ENCODE measurements at places on chromosomes 16 and 17. TPM values are rescaled to one million over a fixed set of nuclear protein-coding genes. Genes with fewer than 3 reads are reported as not detected.

Gene NOG
- 1.3 TPM for total RNA-seq

Gene NTN1
- total RNA-seq, result 2.0 TPM

Gene APOBR
- 1.3 TPM for total RNA-seq

Gene CBLN1
- total RNA-seq, result 1.3 TPM

Gene TPSD1
- total RNA-seq, result 0.14 TPM

Gene HOXB3
- 1.5 TPM for total RNA-seq

Gene CCDC200
- not detected for total RNA-seq

DNA sequence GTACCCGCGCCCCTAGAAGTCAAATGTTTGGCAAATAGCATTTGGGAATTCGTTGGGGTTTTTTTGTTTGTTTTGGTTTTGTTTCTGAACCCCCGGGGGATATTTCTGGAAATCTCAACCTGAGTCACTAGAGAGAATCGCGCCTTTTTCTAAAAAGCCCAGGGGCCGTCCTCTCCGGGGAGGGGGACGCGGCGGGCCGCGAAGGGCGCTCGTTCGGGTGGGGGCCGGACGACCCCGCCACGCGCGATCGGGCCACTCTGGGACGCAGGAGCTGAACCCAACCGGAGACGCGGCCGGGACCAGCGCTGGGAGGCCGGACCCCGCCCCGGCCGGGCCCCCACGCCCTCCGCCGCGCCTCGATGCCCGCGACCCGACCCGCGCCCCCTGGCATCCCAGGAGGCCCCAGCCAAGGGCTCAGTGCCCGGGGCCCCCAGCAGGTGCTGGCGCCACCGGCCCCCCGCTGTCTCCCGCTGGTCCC is 302 bp downstream of the LITAF start:
- no peak for DNase-seq
- no peaks in the 10 kb centered on the region for H3K36me3 ChIP-seq
- H3K27ac ChIP-seq, result peak overlapping the region; percentile 87
- H3K4me1 ChIP-seq, result peaks cover 44% of the 10 kb centered on the region
- H3K27me3 ChIP-seq, result no peaks in the 10 kb centered on the region
- H3K4me3 ChIP-seq, result peak overlapping the region; percentile 82

DNA sequence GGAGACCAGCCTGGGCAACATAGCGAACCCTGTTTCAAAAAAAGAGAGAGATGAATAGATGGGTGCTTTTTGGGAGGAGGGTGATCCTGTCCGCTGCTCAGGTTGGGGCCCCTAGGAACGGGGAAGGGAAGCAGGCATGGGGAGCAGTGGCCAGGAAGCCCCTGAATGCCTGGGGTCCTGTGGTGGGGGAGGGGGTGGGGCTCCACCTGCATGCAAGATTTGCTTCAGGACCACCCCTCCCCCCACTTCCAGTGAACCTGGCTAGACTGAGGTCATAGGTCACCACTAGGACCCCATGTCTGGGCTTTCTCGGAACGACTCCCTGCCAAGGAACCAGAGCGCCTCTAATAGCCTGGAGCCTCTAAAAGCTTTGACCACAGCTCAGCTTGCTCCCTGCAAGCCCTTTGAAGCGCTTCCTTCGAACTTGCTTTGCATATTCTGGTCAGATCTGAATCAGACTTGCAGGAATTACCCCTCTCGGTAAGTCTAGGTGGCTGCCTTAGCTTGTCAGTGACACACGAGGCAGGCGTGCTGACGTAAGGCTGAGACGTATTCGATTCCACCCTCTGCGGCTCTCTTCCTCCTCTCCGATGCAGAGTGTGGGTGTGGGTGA is 3.7 kb downstream of the SOCS3 start:
- peaks cover 53% of the 10 kb centered on the region for H3K4me1 ChIP-seq
- peak overlapping the region; percentile 82 for H3K27ac ChIP-seq
- H3K4me3 ChIP-seq, result peak overlapping the region; percentile 22
- peak; percentile 85 for DNase-seq

- H3K36me3 ChIP-seq, result no peaks in the 10 kb centered on the region
- H3K27me3 ChIP-seq, result no peaks in the 10 kb centered on the region
- DNase-seq, result no peak
- H3K27ac ChIP-seq, result peak overlapping the region; percentile 87
Observed at GRCh38 chr17:56779322-56779721, 54.4 kb downstream of the C17orf67 start.

DNA sequence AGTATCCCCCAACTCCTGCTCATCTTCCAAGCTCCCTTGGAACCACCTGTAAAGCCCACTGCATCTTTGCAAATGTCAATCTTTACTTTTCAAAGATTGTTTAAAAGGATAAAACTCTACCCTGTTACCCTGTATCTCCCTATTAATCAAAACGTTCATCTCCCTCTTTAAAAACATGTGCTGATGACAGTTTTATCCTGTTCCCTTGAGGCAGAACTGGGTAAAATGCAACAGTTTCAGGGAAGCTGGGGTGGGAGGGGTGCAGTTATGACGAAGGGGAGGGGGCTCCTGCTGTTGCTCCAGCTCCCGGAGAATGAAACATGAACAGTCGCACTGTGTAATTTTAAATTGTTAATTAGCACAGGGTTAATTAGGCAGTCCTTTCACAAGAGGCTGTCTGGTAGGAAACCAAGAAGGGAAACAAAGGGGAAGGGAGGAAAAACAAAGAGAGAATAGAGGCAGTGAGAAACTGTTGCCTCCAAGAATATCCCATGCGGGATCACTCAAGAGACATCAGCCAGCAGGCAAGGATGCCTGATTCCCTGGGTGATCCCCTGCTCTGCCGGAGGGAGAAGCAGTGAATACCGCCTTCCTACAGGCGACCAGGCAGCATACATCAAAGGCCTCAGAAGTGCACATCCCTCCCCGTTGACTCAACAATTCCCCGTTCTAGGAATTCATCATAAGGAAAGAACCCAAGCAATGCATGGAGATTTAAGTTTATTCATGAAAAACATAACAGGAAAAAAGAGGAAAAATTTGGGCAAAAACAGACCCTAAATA is 84.2 kb downstream of the ZFHX3 start:
- H3K27me3 ChIP-seq, result no peaks in the 10 kb centered on the region
- no peak overlapping the region for H3K27ac ChIP-seq
- no peak overlapping the region for H3K4me3 ChIP-seq
- H3K4me1 ChIP-seq, result no peaks in the 10 kb centered on the region
- DNase-seq, result no peak
- no peaks in the 10 kb centered on the region for H3K36me3 ChIP-seq

DNA sequence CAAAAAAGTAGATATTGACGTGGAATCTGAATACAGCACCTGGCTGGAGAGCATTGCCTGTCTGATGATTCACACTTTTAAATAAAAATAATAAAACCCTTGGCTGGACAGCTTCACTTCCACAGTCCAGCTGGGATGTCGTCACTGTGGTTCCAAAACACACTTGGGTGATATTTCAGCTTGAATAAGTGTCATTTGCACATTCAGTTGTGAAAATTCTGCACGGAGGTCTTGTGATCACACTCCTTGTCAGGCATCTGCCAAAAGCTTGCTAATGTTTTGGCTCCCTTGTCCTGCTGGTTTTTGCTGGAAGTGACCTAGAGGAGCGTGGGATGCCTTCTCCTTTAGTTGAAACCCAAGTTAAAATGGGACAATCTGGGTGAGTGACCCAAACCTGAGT is 60.7 kb downstream of the PCTP start:
- no peak for DNase-seq
- no peak overlapping the region for H3K27ac ChIP-seq
- no peaks in the 10 kb centered on the region for H3K36me3 ChIP-seq
- no peak overlapping the region for H3K4me3 ChIP-seq

DNA sequence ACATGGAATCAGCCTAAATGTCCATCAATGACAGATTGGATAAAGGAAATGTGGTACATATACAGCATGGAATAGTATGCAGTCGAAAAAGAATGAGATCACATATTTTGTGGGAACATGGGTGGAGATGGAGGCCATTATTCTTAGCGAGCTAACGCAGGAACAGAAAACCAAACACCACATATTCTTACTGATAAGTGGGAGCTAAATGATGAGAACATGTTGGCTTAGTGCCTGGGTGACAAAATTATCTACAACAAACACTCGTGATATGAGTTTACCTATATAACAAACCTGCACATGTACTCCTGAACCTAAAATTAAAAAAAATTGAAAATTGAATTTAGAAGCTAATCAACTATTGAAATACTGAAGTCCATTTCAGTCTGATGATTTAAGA is 6.1 kb downstream of the ANKS4B start:
- H3K4me3 ChIP-seq, result no peak overlapping the region
- H3K27me3 ChIP-seq, result peaks cover 2% of the 10 kb centered on the region
- DNase-seq, result no peak
- no peak overlapping the region for H3K27ac ChIP-seq

GRCh38 chr16:33877-34647 is 19.3 kb downstream of the POLR3K start:
- no peak overlapping the region for H3K4me3 ChIP-seq
- peaks cover 9% of the 10 kb centered on the region for H3K4me1 ChIP-seq
- no peaks in the 10 kb centered on the region for H3K27me3 ChIP-seq
- DNase-seq, result no peak

DNA sequence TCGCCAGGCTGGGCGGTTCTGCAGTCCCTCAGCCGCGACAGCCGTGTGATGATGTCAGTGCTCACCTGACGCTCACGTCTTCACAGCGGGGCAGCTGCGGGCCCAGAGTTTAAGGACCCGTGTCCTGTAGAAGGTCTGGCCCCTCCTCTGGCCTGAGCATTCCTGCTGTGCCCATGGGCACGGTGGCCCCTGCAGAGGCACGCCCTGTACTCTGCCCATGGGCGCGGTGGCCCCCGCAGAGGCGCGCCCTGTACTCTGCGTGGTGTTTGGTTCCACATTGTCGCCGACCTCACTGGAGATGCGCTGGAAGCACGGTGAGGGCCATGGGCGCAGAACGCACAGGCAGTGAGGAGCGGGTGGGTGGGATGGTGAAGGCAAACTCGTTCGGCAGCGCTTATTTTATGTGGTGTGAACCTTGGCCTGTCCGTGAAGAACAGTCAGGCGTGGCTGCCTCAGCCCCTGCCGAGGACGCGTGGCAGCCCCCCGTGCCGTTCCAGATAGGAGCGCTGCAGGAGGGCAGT is 122.0 kb downstream of the BANP start:
- no peaks in the 10 kb centered on the region for H3K27me3 ChIP-seq
- H3K27ac ChIP-seq, result no peak overlapping the region
- no peak for DNase-seq
- H3K4me1 ChIP-seq, result peaks cover 8% of the 10 kb centered on the region
- peaks cover 31% of the 10 kb centered on the region for H3K36me3 ChIP-seq

DNA sequence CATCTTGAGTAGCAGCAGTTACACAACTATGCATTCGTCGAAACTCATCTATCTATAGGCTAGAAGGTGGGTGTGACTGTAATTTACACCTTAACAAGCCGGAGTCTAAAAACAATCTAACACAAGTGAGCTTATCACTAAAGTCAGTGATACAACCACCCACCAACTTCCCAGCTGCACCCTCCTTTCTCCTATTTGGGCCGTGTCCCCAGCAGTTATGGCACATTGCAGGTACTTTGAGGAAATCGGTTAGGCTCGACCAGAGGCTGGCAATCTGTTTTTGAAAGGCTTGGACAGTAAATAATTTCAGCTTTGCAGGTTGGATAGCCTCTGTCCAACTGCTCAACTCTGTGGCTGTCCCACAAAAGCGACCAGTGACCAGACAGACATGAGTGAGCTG is 26.0 kb downstream of the USP22 start:
- no peak for DNase-seq
- no peak overlapping the region for H3K27ac ChIP-seq
- H3K36me3 ChIP-seq, result peaks cover 96% of the 10 kb centered on the region
- H3K4me1 ChIP-seq, result no peaks in the 10 kb centered on the region

- no peaks in the 10 kb centered on the region for H3K27me3 ChIP-seq
- H3K36me3 ChIP-seq, result no peaks in the 10 kb centered on the region
- no peak overlapping the region for H3K27ac ChIP-seq
- DNase-seq, result no peak
Observed at GRCh38 chr17:67485666-67486065, 108.6 kb downstream of the PITPNC1 start.

GRCh38 chr16:2713985-2714774 is 5.8 kb downstream of the PRSS27 start:
- H3K4me1 ChIP-seq, result peaks cover 7% of the 10 kb centered on the region
- H3K4me3 ChIP-seq, result no peak overlapping the region
- H3K27ac ChIP-seq, result no peak overlapping the region
- no peak for DNase-seq

DNA sequence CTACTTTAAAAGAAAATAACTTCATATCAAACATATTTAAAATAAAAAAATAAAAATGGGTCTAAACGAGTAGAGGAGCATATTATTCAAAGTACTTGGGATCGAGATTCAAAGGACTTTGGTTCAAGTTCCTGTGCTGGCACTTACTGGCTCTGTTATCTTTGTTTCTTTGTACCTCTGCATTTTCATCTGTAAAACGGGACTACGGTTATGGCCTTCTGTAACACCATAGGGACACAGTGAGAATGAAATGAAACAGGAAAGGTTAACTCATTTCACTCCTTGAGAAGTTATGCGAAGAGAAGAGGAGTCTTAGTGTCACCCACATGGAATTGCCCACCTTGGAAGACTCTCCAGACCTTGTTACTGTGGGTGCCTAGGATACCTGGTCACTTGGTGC is 379.1 kb upstream of the CCL2 start:
- H3K4me1 ChIP-seq, result no peaks in the 10 kb centered on the region
- H3K4me3 ChIP-seq, result no peak overlapping the region

- no peaks in the 10 kb centered on the region for H3K36me3 ChIP-seq
- H3K4me3 ChIP-seq, result peak within 1 kb of the TSS; percentile 38
- H3K27ac ChIP-seq, result no peak within 1 kb of the TSS
- peaks cover 33% of the 10 kb centered on the region for H3K27me3 ChIP-seq
- peak; percentile 45 for DNase-seq
- H3K4me1 ChIP-seq, result peaks cover 18% of the 10 kb centered on the region
Observed at GRCh38 chr17:42180922-42181850, at the start of gene KCNH4. TSS of gene KCNH4 (minus strand) at chr17:42181142. CDS start at chr17:42180945, 197 bp downstream.

Measured in thymus (tissue), 14 donors.